ENCODE measurements at places on chromosomes 7 and 10. TPM values are rescaled to one million over a fixed set of nuclear protein-coding genes. Genes with fewer than 3 reads are reported as not detected.

- no peak for DNase-seq
Observed at GRCh38 chr10:124308811-124309210, 109.9 kb downstream of the OAT start.

GRCh38 chr10:64376167-64376566, 855.0 kb downstream of the REEP3 start:
- no peak for DNase-seq

DNA sequence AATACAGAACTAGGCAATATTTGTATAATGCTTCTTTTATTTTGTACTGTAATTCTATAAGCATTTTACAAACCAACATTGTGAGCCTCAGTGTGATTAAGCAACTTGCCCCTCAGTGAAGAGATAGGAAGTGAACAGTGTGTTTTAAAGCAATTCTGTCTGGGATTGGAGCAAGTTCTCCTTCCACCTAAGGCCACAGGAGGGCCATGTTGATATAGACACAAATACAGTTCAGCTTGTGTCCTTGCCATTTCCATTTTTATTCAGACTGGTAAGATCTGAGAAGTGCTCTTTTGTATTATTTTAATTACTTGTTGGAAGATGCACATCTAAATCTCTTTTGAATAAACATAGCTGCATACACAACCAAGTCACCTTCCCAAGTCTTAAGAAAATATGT, 416.3 kb upstream of the COBL start:
- no peak for DNase-seq

DNA sequence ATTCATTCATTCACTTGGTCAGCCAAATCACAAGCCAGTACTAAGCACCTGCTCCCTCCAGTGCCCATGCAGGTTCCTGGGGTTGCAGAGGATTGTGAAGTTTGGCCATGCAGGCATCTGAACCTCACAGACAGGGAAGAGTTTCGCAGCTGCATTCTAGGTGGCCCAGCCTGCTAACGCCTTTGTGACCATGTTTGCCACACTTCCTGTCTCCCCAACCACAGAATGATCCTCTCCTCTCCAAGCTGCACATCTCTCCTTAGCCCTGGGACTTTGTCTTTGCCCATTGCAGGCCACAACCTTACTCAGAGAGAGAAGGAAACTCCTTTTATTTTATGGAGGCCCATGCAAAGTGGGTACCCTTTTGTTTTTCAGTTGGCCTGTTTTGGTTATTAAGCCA, 31.8 kb downstream of the EPDR1 start:
- no peak for DNase-seq

GRCh38 chr7:137601642-137602041, 245.1 kb downstream of the DGKI start:
- DNase-seq = no peak

DNA sequence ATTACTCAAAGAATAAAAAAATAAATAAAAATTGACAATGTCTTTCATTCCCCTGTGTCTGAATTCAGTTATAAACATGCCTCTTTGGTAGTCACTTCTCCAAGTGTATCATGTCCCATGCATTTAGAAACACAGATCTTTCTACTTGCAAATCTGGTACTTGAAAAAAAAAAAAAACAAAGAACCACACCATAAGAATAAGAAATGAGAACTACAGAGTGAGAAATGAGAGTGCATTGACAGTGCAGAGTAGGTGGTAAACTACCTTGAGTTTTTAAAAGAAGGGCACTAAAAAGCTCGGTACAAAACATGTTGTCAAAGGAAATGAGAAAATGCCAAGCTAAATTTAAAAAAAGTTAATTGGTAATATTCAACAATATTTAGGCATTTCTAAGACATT, 123.0 kb downstream of the GPR85 start:
- DNase-seq = no peak

- no peak for DNase-seq
Observed at GRCh38 chr7:154584352-154585252, 418.3 kb downstream of the PAXIP1 start.

- no peak for DNase-seq
Observed at GRCh38 chr10:22016046-22016705, 12.6 kb upstream of the DNAJC1 start.

DNA sequence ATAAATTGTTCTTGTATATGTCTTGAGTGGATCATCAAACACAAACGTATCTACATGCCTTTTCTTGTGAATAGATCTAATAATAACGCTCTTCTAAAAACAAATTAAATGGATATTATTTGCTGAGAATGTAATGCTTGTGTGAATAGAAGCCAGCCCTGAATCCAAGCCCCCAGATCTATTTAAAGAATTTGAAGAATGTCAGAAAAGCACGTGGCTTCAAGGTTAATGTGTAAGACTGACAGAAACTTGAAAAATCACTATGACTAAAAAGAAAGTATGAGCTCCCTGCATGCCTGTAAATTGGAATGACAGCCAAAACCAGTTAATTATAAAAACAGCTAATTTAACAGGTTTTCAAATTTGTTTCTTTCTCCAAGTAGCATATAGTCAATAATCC, 43.2 kb upstream of the ATRNL1 start:
- no peak for DNase-seq

GRCh38 chr7:122518488-122518887, 180.4 kb downstream of the RNF133 start:
- DNase-seq = no peak

GRCh38 chr10:13668126-13668525, 81.4 kb downstream of the PRPF18 start:
- DNase-seq = no peak

GRCh38 chr7:70887186-70887585, 244.8 kb upstream of the GALNT17 start:
- DNase-seq = no peak

DNA sequence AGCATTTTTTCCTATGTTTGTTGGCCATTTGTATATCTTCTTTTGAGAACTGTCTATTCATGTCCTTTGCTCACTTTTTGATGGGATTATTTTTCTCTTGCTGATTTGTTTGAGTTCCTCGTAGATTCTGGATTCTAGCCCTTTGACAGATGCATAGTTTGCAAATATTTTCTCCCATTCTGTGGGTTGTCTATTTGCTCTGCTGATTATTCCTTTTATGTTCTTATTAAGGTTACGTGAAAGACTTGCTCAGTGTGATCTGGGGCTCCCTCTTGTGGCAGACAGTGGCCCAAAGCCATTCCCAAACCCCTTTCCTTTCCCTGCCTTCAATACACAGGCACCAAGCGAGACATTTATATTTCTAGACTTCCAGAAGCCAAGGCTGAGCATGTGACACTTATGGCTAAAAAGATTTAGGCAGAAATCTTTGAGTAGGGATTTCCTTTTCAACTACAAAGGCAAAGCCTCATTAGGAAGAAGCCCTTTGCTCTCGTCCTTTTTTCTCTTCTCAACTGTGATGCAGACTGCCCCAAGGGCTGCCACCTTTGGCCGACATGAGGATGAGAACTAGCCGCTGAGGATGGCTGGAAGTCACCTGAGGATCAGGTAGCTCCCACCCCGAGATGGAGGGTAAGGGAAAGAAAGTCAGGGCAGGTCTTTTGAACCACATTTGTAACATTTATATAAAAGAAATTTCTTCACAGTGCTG, 23.6 kb downstream of the ST8SIA6 start:
- DNase-seq = peak; percentile 44

GRCh38 chr10:125363791-125364190, 203.4 kb upstream of the CTBP2 start:
- no peak for DNase-seq

- no peak for DNase-seq
Observed at GRCh38 chr10:52453501-52453900, 139.4 kb downstream of the DKK1 start.

- no peak for DNase-seq
Observed at GRCh38 chr10:35308809-35309208, 27.5 kb upstream of the CCNY start.

The GHRHR gene
- 0.54 TPM for polyA plus RNA-seq

The LIPF gene
- polyA plus RNA-seq = not detected

The TSPAN14 gene
- 37.6 TPM for polyA plus RNA-seq

The OR2A12 gene
- polyA plus RNA-seq = 0.09 TPM

The EZH2 gene
- polyA plus RNA-seq = 20.1 TPM

The CRHR2 gene
- polyA plus RNA-seq = 3.4 TPM

The RNF133 gene
- polyA plus RNA-seq = not detected

The OGDHL gene
- polyA plus RNA-seq = 0.66 TPM

The MTG1 gene
- polyA plus RNA-seq = 43.2 TPM

The CCDC3 gene
- 14.6 TPM for polyA plus RNA-seq

The PILRA gene
- polyA plus RNA-seq = 2.6 TPM

The SGCE gene
- 146 TPM for polyA plus RNA-seq

The PRPS1L1 gene
- not detected for polyA plus RNA-seq

Data from forelimb muscle (tissue), 1 donor.